ENCODE measurements at places on chromosomes 6 and 20.

GRCh38 chr20:24027229-24027628 is 38.6 kb upstream of the GGTLC1 start:
- no peak for DNase-seq

DNA sequence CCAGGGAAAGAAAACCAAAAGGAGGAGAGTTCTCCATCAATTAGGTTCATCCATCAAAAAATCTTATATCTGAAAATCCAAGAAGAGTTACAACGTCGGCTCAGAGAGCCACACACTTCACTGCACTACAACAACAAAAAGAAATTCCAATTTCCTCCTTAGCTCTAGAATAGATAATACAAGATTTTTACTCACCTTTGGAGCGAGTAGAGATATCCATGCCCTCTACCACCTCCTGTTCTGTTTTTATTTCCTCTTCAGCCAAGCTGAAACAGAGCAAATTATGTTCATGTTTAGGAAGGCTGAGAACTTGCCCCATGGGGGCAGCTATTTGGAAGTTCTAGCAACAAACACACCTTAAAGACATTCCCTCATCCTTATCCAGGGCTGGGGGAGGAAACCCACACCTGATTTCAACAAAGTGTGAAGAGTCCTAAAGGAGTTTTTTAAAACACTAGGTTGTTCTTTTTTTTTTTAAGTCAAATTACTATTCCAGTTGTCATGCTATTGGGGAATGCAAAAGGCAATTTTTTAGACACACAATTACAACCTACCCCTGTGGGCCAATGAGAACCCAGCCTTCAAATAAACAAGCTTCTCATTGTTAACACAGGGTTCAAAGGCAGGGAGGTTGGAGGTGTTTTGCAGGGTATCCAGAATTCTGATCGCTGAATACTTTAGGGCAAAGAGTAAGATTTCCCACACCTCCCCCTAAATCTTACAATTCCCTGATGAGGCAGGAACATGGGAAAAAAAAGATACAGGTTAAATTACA is 8.7 kb downstream of the ZMYND8 start:
- no peak for DNase-seq

GRCh38 chr6:80388507-80388906 is 282.0 kb downstream of the BCKDHB start:
- no peak for DNase-seq

GRCh38 chr20:13331536-13331935 is 110.5 kb downstream of the ISM1 start:
- DNase-seq, result no peak

DNA sequence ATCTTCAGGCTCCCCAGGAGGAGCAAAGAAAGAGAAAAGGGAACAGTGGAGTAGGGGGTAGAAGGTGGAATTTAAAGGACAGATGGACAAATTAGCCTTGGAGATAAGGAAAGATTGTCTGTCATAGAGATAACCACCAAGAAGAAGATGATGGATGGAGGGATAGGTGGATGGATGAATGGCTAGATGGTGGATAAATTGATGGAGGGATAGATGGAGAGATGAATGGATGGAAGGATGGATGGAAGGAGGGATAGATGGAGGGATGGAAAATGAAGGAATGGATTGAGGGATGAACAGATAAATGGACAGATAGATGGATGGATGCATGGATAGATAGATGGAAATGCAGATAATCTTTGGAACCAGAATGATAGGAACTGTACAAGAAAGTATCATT is 102.8 kb downstream of the TNFAIP3 start:
- no peak for DNase-seq

DNA sequence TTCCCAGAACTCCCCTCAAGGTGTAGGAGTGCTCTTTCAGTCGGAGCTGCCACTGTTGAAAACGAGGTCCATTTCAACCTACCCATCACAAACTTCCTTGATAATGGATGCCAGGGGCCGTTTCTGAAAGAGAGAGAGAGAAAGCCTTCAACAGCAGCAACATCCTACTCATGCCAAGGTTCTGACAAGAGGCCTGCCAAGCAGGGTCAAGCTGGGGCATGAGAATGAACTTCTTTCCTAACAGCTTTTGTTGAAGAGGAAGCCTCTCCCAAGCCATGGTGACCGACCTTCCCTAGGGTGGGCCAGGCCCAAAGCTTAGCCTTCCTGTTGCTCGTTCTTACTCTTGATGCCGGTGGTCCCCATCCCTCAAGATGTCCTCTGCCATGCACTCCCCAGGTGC is 12.4 kb downstream of the ELMO2 start:
- DNase-seq, result no peak

DNA sequence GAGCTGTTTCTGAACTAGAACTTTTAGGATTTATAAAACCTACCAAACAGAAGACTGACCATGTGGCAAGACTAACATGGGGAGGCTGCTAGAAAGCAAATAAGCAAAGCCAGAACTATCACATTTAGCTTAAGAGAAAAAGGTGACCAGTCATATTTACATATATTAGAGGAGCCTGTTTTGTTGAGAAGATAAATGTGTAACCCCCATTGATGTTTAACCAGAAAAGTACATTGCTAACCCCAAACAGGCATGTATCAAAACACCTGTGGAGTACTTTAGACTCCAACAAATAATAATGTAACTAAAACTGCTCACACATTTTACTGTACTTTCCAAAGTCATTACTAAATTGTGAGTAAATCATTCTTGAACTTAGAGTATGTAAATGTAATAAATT is 35.0 kb downstream of the AKIRIN2 start:
- no peak for DNase-seq

DNA sequence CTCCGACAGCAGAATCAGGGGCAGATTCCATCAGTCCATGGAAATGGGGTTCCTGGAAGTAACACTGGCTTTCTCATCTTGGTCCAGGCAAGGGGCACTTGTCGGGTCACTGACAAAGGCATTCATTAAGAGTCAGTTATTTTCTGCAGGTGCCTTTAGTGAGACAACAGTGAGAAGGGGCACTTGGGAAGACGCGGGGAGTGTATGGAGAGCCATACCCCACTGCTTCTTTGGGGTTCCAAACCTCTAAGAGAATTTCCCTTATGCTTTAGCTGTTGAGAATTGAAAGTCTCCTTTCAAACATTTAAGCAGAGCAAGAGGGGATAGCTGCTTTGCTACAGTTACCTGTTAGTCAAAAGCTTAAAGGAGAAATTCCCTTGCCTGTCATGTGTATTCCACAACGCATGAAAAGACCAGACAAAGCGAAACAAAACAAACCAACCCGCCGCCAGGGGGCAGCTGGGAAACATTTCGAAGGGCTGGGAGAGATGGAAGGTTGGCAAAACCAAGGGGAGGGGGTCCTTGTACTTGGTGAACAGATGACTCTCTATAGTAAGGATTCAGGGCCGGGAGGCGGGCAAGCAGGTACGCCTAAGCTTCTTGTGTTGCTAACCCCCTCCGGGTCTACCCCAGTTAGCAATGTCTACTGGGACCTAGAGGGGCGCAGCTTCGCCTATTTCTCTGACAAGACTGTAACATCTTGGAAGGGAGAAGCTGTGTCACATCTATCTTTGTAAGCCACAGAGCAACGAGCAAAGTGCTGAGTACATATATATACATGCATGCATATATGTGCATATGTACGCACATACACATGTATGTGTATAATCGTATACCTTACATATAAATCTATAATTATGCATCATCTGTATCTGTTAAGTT is 474.9 kb upstream of the AGPAT4 start:
- peak; percentile 40 for DNase-seq

DNA sequence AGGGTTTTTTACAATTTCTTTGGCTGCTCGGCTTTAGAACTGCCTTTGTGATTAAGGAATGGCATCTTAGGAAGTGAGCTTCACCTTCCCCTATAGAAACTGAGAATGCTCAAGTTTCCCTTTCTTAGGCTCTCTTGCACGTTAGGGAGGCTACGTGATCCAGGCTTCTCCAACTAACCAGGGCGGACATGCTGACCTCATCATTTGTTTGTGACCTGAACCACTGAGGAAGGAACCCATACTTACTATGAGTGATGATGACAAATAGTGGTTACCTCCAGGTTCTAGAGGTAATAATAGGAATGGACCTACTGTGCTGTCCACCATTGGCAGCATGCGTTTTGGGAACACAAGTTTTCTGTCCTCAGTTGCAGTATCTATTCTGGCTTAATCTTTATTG is 645.8 kb downstream of the C6orf118 start:
- no peak for DNase-seq

- DNase-seq, result no peak
These were observed 43.5 kb downstream of the SIRPA start for GRCh38 chr20:1938464-1939269.

GRCh38 chr20:62494980-62495748 is 19.4 kb upstream of the GATA5 start:
- no peak for DNase-seq

GRCh38 chr6:87697581-87698546 is 4.2 kb downstream of the AKIRIN2 start:
- no peak for DNase-seq

GRCh38 chr6:19879663-19880062 is 42.5 kb downstream of the ID4 start:
- no peak for DNase-seq

GRCh38 chr6:84771756-84772356 is 7.5 kb upstream of the TBX18 start:
- DNase-seq, result no peak

- peak; percentile 39 for DNase-seq
These were observed 106.2 kb downstream of the UBE3D start for GRCh38 chr6:82959385-82959941.

DNA sequence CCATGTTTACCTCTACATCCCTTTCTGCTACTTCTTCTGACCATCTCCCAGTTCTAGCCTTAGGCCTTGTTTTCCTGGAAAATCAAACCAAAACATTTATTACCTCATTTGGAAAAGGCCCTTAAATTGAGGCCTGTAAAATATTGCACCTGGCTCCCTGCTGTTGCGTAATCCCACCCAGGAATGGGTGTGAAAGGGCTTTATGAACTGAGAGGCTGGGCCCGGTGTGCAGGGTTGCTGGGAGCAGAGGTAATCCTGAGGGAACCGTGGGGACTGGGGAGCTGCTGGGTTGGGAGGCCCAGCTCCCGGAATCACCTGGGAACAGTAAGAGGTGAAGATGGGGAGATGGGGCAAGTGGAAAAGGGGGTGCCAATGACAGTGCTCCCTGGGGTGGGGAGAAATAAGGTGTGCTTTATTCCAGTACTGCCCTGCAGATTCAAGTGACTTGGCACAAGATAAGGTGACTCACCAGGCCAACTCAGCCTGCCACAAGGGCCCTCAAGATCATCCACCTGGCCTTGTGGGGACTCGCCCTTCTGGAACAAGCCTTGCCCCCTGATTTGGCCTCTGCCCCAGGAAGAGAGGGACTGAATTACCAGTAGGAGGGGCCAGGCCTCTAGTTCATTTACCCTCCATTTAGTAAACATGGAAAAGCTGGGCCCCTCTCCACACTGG is 44.2 kb downstream of the KCNK5 start:
- DNase-seq, result no peak

- DNase-seq, result no peak
These were observed 539.3 kb downstream of the RFPL4B start for GRCh38 chr6:112886415-112886814.

DNA sequence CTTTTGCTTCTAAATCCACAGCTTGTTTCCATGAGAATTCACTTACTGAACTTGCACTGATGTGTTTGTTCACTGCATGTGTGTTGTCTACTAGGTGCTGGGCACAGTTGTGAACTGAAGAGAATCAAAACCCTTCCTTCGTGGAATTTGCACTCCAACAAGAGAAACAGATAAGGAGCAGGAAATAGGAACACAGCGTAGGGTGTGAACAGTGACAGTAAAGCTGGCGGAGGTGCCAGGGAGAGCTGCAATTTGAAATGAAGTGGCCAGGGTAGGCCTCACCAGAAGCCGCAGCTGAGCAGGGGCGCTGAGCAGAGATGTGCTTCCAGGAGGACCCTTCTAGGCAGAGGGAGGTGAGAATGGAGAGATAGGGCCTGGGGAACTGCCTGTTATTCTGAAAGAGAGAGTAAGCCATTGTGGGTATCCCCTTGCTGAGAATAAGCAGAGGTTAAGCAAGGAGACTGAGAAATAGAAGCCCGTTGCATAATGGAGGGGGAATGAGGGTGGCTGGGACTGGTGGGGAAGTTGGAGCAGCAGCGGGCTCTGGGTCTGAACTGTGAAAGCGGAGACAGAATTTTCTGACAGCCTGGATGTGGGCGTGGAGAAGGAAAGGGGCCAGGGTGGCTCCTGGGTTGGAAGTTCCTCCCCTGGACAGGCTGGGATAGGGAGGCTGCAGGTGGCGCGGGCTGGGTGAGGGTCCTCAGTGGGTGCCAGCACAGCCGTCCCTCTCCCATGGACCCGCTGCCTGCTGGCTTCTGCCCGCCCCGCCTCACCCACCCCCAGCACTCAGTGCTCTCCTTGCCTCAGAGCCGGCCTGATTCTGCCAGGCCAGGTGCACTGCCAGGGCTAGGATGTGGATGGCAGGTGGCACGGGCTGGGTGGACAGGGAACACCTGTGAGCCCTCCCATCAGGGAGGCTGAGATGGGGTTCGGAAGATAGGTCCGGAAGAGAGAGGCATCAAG is 114.7 kb upstream of the AFDN start:
- DNase-seq, result no peak

DNA sequence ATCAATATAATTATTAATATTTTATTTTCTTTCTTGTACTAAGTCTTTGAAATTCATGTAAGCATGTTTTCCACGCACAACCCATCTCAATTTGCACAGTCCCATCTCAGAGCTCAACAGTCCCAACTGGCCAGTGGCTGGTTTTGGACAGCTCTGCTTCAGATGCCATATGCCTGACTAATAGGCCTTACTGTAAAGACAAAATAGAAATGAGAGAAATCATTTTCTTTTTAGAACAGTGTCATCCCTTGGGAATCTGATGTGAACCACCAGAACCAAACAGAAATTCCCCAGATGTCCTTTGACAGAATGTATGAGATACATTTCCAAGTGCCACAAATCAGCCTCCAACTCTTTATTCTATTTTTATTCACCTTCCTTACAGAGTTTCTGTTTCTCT is 338.9 kb downstream of the ESR1 start:
- no peak for DNase-seq

All from NT2/D1 (cell line).